ENCODE measurements at places on chromosomes 7 and 10.
A peak's percentile ranks its signal among the peaks of the same experiment; 100 is the strongest.

DNA sequence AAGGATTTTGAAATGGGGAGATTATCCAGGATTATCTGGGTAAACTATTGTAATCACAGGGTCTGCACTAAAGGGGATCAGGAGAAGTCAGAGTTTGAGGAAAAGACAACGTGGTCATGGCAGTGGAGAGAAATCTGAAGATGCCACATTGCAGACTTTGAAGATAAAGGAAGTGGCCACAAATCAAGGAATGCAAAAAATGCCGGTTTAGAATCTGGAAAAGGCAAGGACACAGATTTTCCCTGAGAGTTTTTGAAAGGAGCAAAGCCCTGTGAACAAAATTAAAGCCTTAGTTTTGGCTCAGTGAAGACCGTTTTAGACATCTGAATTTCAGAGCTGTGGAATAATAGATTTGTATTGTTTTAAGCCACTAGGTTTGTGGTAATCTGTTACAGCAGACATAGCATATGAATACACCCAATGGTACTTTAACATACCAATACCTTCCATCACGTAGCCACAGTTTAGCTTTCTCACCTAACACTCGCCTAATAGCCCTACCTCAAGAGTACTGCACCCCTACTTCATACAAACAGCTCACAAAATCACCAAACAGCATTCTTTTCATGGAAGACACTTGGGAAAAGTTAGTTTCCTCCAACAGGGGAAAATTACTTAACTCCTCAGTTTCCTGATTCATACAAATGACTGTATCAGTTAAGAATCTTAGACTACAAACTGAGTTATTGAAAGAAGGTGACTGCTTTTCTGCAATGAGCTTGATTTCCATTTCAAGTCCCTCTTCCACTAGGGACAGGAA lies 446.5 kb downstream of the INHBA start:
- DNase-seq = no peak

- no peak for DNase-seq
These were observed 128.1 kb upstream of the VIPR2 start for GRCh38 chr7:159272739-159273138.

- no peak for DNase-seq
These were observed 15.3 kb downstream of the CCDC7 start for GRCh38 chr10:32461203-32461602.

GRCh38 chr7:90690159-90690858 lies 94.2 kb downstream of the CDK14 start:
- DNase-seq = no peak

GRCh38 chr10:114167985-114168384 lies 6.0 kb downstream of the CCDC186 start:
- DNase-seq = no peak

DNA sequence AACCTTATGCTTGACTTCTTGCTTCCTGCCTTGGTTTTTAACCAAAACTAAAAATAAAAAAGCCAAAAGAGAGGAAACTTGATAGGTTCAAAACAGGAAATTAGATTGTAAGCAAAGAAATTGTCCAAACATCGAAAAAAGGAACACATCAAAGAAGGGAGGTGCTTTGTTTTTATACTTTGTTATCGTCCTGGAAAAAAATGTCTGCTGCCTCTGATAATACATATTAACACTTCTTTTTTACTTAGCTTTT lies 286.6 kb upstream of the C7orf33 start:
- no peak for DNase-seq

GRCh38 chr7:116859323-116859722 lies 3.1 kb upstream of the CAPZA2 start:
- DNase-seq = peak; percentile 65

GRCh38 chr10:12965571-12965970 lies 35.9 kb downstream of the CCDC3 start:
- no peak for DNase-seq

- no peak for DNase-seq
These were observed 393.8 kb upstream of the PRKCQ start for GRCh38 chr10:6973899-6974298.

GRCh38 chr10:33532901-33533300 lies 198.4 kb upstream of the NRP1 start:
- no peak for DNase-seq
